ENCODE measurements at places on chromosomes 5 and 9.

DNA sequence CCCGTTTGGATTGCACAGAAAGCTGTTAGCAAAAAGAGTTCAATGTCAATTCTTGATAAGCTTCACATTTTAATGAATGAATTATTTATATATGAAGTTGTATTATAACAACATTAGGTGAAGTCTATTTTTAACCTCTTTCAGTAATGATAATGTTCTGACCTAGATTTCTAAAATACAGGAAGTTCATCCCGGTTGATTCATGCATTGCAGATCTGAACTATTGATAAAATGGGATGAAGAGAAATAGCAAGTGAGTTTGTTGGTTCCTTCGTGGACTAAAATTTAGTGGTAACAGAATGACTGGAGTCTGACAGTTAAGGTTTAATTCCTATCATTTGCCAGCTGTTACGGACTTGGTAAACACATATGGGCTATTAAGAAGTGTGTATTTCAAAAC is 180.5 kb downstream of the PCSK1 start:
- DNase-seq = no peak

DNA sequence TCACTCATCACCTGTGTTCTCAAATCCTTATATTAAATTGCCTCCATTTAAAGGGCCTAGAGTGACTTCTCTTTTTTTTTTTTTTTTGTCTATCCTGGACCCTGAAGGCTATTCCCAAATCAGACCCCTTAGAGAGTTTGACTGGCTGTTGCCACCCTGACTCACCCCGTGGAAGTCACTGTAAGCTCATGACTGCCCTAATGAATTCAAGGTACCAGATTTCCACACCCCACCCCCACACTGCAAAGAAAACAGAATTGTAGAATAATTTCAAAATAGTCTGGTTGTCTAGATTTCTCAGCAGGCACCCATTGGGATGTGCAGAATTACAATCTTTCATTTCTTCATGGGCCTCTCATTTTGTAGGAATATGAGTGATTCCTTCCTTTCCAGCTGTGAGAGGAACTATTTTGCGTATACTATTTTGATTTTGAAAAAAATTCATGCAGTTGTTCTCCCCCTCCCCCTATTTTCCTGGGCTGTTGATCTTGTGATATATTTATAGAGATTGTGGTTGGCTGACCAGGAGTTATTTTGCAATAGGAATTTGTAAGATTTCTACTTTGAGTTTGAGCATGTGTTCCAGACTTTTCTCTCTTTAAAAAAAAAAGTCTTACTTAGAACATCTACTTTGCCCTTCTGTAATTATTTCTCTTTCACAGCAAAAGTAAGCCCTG is 79.1 kb downstream of the ZNF618 start:
- DNase-seq = no peak

- no peak for DNase-seq
Observed at GRCh38 chr9:131505012-131505411, 2.3 kb downstream of the POMT1 start.

DNA sequence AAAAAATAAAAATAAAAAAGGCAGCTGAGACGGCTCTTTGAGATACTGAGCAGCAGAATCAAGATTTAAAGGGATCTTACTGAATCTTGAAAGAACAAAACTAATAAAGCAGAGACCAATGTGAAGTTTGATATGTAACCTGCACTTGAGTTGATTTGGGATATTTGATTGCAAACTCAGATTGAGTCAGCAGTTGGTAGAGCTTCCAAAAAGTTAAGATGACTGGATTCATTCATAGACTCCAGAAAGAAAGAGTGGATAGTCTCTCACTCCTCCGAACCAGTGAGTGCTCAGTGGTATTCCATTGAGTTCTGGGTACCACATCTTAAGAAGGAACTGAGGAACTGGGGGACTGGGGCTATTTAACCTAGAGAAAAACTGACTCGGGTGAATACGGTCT is 52.7 kb upstream of the TESK1 start:
- no peak for DNase-seq

DNA sequence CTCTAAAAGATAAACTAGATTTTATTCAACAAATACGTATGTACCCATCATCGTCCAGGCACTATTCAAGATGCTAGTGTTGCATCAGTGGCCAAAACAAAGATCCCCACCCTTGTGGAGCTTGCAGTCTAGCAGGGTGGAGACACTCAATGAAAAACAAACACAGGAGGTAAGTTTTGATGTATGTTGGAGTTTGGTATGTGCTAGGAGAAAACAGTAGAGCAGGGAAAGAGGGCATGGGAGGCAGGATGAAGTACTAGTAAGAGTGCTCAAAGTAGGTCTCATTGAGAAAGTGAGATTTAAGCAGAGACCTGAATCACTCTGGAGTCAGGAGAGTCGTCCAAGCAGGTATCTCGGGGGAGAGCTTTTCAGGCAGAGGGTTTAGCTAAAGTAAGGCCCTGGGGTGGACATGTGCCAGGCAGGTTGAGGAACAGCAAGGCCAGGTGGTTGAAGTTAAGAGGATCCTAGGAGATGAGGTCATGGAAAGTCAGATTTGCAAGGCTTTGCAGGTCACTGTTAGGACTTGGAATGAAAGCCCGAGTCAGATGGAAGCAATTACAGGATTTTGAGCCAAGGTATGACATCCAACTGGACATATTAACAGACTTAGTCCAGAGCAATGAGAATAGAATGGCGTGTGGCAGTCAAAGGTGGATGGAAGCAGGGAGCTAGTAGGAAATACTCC is 9.2 kb downstream of the SNX18 start:
- no peak for DNase-seq

GRCh38 chr9:277601-278295 is 63.1 kb downstream of the DOCK8 start:
- DNase-seq = no peak

DNA sequence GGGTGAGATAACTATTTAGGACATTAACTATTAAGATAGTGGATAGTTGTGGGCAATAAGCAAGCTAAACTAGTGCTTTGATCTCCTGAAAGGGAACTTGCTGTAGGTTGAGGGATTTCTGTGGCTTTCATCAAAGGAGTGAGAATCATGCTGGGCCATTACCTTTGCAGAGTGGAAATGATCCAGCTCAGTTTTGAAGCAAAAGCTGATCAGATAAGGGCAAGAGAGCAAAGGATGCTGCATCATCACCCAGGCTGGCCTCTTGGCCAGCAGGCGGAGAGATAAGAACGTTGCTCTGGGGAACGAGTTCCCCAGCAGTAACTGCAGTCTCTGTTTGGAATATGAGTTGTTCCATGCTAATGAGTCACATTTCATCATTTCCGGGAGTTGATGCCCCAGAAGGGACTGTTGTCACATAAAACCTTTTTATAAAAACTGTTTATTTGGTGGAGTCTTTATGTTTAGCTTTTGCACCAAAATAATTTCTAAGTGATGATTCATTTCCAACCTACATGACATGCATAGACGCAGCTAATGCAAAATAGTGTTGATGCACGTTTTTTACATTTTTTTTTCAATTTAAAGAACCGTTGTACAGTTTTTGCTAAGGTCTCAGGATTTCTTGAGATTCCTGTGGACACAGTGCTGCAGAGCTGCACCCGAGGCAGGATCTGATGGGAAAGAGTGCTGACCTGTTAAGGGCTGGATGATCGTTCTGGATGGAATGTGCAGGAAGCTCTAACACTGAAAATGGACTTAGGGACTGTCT is 99.3 kb downstream of the ACTBL2 start:
- no peak for DNase-seq

DNA sequence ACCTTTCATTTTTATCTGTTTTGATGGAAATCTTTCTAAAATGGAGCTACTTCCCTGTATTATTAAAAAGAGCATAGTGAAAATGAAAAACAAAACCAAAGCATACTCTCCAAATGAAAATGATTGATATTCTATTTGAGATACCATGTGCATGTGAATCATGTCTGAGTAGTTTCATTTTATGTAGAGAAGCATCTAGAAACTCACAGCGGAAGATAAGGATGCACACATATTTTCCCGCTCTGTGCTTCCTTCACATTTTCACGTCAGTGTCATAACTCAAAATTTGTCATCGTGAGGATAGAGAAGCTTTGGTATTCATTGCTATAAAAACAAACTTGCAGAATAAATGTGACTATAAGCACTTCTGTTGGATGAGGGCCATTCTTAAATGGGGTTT is 34.0 kb upstream of the CLINT1 start:
- no peak for DNase-seq

DNA sequence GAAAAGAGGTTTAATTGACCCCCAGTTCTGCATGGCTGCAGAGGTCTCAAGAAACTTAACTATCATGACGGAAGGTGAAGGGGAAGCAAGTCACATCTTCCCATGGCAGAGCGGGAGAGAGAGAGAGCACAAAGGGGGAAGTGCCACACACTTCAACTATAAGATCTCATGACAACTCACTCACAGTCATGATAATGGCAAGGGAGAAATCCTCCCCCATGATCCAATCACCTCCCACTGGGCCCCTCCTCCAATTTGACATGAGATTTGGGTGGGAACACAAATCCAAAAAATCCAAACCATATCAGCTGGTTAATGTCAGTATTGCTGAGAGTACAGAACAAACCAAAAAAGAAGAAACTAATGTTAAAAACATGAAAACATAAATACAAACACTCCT is 120.2 kb downstream of the STARD4 start:
- no peak for DNase-seq

- no peak for DNase-seq
Observed at GRCh38 chr9:69344459-69344858, 19.4 kb downstream of the ENTREP1 start.

- no peak for DNase-seq
Observed at GRCh38 chr5:143551820-143552251, 148.3 kb upstream of the NR3C1 start.

GRCh38 chr5:94632024-94632423 is 13.6 kb downstream of the SLF1 start:
- no peak for DNase-seq

DNA sequence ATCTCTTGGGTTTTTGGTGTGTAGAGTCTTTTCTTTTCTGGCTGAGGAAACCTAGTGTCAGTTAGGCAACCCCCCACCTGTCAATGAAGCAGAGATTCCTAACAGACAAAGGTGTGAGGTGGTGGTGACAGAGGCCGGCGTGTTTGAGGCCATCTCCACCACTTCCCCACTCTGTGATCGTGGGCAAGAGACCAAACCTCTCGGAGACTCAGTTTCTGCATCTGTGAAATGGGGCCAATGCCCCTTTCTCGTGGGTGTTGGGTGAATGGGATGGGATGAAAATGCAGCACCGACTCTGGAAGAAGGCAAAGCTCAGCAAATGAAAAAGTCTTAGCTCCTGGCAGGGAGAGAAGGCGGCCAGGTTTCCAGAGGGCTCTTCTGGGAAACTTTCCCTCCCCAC is 807 bp downstream of the FAM163B start:
- no peak for DNase-seq

DNA sequence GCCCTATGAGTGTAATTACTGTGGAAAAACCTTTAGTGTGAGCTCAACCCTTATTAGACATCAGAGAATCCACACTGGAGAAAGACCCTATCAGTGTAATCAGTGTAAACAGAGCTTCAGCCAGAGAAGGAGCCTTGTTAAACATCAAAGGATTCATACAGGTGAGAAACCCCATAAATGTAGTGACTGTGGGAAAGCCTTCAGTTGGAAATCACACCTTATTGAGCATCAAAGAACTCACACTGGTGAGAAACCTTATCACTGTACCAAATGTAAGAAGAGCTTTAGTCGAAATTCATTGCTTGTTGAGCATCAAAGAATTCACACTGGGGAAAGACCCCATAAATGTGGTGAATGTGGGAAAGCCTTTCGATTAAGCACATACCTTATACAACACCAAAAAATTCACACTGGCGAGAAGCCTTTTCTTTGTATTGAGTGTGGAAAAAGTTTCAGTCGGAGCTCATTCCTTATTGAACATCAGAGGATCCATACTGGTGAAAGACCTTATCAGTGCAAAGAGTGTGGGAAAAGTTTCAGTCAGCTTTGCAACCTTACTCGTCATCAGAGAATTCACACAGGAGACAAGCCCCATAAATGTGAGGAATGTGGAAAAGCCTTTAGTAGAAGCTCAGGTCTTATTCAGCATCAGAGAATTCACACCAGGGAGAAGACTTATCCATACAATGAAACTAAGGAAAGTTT is 9.9 kb downstream of the ZNF189 start:
- DNase-seq = no peak

GRCh38 chr9:126581893-126582292 is 31.8 kb upstream of the LMX1B start:
- DNase-seq = no peak

GRCh38 chr5:14741801-14742440 is 77.4 kb downstream of the OTULIN start:
- no peak for DNase-seq

GRCh38 chr5:127298036-127298429 is 7.4 kb downstream of the MEGF10 start:
- DNase-seq = no peak

DNA sequence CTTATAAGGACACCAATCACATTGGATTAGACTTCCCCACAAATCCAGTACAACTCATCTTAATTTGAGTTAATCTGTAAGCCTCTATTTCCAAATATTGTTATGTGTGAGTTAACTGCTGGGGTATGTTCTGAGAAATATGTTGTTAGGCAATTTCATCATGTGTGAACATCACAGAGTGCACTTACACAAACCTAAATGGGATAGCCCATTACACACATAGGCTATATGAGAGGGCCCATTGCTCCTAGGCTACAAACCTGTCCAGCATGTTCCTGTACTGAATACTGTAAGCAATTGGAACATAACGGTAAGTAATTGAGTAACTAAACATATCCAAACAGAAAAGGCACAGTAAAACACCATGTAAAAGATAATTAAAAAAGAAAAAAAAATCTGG is 19.1 kb upstream of the ARSI start:
- DNase-seq = no peak

- no peak for DNase-seq
Observed at GRCh38 chr9:121298689-121299466, 30.9 kb downstream of the GSN start.

GRCh38 chr5:168642019-168642418 is 62.9 kb upstream of the PANK3 start:
- DNase-seq = no peak

- DNase-seq = no peak
Observed at GRCh38 chr5:54311176-54311677, 854 bp upstream of the ARL15 start.

- no peak for DNase-seq
Observed at GRCh38 chr9:16203729-16204573, 651.1 kb downstream of the CCDC171 start.

DNA sequence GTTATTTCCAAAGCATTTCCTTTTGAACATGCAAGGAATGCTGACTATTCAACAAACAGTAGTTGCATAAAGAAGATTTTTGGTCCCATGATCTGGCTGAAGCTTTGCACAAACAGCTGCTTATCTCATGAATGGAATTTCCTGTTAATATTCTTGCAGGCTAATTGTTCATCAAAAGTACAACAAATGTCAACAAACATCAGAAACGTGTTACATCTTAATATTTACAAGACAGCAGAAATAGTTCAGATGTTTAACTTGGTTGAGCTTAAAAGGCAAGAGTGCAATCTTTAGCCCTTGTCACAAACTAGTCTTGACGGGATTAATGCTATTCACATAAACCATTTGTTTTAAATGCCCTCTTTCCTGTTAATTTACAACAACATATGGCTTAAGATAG is 47.9 kb upstream of the BASP1 start:
- no peak for DNase-seq

Data from activated CD8-positive, alpha-beta memory T cell treated with anti-CD3 and anti-CD28 coated beads for 1 hour (primary cell).